ENCODE measurements at places on chromosomes 5 and 9.

DNA sequence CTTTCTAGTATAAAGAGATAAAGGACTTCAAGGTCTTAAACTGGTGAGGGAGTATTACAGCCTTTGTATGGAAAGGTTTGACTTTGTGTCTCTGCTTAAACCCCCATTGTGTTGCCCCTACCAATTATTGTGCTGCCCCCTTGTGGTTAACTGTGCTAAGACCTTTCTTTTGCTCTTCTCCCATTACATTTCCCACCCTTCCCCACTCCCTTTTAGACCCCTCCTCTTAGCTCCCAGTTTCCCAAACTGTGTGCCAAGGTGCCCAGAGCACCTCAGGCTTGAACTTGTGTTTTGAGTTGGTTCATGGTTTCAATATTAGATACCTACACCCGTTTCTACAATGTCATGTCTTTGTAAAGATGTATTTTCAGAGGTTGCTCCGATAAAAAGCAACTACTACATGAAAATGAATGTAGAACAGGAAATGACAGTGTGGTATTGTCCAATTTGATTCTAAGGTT, 2.9 kb downstream of the JAK2 start:
- DNase-seq, result peak; percentile 28

- no peak for DNase-seq
Observed at GRCh38 chr5:76468635-76469425, 65.7 kb downstream of the IQGAP2 start.

GRCh38 chr5:125476901-125477585, 730.6 kb upstream of the ZNF608 start:
- DNase-seq, result no peak

DNA sequence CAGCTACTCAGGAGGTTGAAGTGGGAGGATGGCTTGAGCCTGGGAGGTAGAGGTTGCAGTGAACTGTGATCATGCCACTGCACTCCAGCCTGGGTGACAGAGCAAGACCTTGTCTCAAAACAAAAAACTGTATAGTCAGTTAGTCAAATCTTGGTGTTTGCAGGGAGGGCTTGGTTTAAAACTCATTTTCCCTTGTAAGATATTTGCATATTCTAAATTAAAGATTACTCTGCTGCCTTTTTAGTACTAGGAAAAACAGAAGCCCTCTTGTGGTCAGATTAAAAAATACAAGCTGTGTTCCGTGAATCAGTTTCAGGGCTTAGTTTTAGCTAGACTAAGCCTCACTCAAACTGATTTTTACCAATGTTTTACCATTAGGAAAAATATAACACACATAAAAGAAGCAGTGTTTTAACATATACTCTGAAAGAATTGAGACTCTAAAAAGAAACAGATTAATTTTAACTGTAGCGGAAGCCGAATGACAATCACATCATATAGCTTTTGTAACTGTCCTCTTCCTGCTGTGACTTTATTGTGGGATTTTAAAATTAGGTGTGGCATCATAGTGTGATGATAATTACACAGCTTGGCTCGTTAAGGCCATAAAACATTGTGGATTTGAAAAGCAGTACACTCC, 84.9 kb upstream of the BASP1 start:
- no peak for DNase-seq

DNA sequence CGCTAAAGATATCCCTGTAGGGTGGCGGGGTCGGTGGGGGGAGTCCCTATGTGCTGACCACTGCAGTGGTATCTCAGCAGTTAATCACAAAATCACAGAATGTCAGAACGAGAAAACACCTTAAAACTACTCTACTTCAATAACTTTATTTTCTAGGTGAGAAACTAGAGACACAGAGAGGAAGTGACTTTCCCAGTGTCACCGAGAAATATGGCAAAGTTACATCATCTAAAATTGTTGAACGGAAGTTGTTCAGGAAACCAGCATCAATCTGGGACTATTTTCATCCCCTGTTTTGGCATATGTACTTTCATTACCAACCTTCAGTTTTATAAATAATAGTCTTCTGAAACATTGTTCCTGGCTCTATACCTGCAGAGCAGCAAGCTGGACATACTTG, 384.0 kb downstream of the SPOCK1 start:
- DNase-seq, result no peak

- DNase-seq, result no peak
Observed at GRCh38 chr9:79154806-79155205, 417.0 kb upstream of the TLE4 start.

DNA sequence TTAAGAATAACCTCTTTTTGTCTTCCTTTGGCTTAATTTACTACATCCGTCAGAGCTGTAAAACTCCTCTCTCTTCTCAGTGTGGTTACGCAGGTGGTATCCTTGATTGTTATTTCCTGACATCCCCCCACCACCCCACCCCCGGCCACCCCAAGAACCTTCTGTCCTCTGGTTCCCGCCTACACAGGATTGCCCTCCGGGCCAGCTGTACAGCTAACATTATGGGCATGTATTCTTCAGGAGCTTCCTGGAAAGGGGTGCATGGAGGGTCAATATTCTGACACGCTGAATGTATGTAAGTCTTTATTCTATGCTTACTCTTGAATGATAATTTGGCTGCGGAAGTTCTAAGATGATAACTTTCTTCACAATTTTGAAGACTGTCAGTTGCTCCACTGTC, 13.0 kb upstream of the ANP32B start:
- DNase-seq, result no peak

DNA sequence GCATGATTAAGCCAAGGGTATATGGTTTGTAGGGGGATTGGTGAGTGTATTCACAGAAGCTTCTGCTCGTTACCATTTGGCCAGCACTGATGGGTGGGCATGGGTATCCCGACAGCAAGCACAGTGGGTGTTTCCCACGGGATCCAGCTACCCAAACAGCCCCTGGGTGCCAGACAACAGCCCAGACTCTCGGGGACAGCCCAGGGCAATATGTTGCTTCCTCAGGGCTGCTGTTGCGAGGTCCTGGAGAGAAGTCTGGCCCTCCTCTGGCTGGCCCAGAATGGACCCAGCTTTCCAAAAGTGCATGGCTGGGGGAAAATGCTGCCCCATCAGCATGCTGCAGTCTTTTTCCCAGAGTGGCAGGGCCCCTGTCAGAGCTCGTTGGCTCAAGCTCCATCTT, 247.0 kb downstream of the IRX1 start:
- DNase-seq, result no peak

DNA sequence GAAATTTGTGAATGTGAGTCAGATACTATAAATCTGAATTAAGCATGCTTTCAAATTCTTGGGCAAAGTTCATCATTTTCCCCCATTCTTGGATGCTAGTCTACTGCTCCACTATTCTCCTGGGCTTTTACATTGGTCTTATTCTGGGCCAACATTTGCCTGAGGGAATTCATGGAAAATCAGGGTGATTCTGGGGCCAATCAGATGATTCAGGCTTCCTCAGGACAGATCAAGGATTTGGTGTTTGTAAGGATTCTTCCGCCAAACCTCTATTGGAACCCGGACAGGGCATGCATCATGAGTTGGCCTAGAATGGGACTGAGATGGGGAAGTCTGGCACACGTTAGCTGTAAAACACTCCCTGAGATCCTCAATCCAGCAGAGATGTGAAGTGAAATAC, 113.8 kb downstream of the MEF2C start:
- no peak for DNase-seq

- DNase-seq, result peak; percentile 25
Observed at GRCh38 chr9:37747271-37747753, 6.3 kb upstream of the TRMT10B start.

- DNase-seq, result no peak
Observed at GRCh38 chr9:129921905-129922304, 86.6 kb downstream of the USP20 start.

DNA sequence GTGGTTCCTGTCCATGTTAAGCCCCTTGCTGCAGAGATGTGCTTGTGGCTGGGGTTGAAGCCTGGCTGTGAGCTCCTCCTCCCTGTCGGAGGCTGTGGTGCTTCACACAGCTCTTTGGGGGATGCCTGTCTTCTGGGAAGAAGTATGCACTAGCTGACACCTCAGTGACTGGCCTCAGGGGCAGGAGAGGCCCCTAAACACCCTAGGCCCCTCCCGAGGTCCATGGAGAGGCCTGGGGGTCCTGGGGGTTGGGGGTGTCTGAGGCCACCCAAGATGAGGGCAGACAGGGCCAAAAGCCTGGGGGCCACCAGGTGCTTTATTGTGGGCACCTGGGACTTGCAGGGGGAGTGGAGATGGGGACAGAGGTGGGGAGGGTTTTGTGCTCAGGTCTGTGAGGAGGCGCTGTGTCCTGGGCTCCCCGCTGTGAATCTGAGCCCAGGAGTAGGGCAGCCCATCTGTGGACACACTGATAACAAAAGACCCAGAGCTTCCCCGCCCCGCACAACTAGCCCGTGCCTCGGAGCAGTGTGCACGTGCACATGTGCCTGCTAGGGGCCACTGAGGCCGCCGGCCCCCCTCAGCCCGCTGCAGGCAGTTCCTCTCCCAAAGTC, 92.0 kb downstream of the PHF2 start:
- no peak for DNase-seq

- DNase-seq, result no peak
Observed at GRCh38 chr5:154455585-154455984, 9.8 kb downstream of the SAP30L start.

GRCh38 chr5:160539431-160539830, 117.8 kb downstream of the PTTG1 start:
- no peak for DNase-seq

GRCh38 chr9:135906291-135907005, 898 bp downstream of the CAMSAP1 start:
- no peak for DNase-seq

DNA sequence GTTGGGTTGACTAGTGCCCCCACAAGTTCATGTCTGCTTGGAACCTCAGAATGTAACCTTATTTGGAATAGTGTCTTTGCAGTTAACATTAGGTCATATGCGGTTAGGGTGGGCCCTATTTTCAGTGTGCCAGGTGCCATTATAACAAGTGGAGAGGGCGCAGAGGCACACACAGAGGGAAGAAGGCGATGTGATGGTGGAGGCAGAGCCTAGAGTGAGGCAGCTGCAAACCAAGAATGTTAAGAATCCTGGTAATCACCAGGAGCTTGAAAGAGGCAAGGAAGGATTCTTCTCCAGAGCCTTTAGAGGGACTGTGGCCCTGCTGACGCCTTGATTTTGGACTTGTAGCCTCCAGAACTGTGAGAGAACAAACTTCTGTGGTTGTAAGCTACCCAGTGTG, 10.9 kb downstream of the GPR107 start:
- DNase-seq, result no peak

GRCh38 chr9:93139365-93140182, 5.5 kb upstream of the NINJ1 start:
- DNase-seq, result no peak

DNA sequence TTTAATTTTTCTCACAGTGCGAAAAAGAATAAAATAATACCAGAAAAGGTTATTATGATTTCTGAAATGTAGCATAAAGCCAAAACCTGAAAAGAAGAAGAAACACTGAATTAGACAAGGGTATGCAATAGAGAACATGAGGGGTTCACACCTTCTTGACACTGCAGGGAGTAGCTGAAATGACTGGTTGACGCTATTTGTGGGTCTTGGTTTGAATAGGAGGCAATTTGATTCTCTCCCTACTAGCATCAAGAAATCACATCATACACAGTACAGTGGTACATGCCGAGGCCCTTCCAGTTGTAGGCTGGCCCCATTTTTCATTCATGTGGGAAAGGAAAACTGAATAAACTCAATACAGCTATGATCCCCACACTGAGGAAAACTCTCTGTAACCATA, 68.6 kb downstream of the NR3C1 start:
- DNase-seq, result no peak

DNA sequence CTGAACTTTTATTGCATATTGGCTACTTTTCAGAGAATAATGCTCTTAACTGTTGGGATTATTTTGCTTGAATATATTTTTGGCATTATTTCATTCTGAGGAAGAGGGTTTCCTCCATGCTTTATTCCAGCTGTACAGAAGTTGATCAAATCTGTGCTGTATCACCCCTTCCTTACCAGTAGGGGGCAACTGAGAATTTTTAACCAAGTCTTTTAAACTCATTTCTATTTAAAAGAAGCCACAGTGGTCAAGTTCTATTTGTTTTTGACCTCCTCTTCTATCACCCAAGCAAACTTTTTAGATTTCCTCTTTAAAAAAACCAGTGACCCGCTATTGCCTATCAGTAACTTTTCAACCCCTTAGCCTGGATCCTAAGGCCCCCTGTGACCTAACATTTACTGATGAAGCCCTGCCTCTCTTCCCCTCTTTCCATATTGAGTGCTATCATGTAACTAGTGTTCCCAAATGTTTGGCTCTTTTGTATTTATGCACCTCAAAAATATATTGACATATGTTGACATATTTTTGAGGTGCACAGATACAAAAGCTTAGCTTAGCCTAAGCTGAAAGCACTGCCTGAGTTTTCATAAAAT, 80.6 kb downstream of the FBXO4 start:
- DNase-seq, result no peak

- DNase-seq, result no peak
Observed at GRCh38 chr5:110053205-110053604, 363.5 kb downstream of the MAN2A1 start.

GRCh38 chr9:33249087-33249658, 9.2 kb downstream of the SPINK4 start:
- DNase-seq, result no peak

DNA sequence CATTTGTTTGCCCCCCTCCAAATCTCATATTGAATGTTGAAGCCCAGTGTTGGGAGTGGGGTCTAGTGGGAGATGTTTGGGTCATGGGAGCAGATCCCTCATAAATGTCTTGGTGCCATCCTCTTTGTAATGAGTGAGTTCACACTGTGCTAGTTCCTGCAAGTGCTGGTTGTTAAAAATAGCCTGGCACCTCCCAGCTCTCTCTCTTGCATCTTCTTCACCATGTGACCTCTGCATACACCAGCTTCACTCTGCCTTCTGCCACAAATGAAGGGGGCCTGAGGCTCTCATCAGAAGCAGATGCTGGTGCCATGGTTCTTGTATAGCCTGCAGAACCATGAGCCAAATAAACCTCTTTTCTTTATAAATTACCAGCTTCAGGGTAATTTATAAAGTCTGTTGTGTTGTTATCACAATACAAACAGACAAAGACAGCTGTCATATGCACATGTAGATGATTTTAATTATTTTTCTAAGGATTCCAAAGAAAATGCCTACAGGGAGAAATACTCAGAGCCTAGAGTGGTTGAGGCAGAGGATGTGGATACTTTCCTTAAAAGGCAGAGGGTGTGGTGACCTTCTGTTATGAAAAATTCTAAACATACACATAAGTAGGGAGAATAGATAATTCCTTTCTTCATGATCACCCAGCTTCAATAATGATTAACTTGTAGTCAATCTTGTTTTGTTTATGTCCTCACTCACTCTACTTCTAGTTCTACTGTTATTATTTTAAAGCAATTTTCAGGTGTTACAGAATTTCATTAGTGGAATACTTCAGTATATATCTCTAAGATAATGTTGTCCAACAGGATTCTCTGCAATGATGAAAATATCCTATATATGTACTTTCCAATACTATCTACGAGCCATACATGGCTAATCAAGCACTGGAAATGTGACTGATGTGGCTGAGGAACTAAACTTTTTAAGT, 75.1 kb upstream of the RANBP6 start:
- no peak for DNase-seq

GRCh38 chr9:120156376-120156775, 423.6 kb downstream of the CDK5RAP2 start:
- no peak for DNase-seq
